Transverse colon (tissue), 4 donors: ENCODE measurements at places on chromosomes 12 and 14. TPM values are rescaled to one million over a fixed set of nuclear protein-coding genes. Genes with fewer than 3 reads are reported as not detected.

The SERPINA9 gene
- total RNA-seq: not detected

The TMEM233 gene
- not detected for total RNA-seq

The CD27 gene
- total RNA-seq: 1.1 TPM

The GABARAPL1 gene
- total RNA-seq: 56.1 TPM

The LGALS3 gene
- 1,748 TPM for total RNA-seq

- no peak for DNase-seq
These were observed 41.8 kb upstream of the KCNK13 start for GRCh38 chr14:90019824-90020523.

DNA sequence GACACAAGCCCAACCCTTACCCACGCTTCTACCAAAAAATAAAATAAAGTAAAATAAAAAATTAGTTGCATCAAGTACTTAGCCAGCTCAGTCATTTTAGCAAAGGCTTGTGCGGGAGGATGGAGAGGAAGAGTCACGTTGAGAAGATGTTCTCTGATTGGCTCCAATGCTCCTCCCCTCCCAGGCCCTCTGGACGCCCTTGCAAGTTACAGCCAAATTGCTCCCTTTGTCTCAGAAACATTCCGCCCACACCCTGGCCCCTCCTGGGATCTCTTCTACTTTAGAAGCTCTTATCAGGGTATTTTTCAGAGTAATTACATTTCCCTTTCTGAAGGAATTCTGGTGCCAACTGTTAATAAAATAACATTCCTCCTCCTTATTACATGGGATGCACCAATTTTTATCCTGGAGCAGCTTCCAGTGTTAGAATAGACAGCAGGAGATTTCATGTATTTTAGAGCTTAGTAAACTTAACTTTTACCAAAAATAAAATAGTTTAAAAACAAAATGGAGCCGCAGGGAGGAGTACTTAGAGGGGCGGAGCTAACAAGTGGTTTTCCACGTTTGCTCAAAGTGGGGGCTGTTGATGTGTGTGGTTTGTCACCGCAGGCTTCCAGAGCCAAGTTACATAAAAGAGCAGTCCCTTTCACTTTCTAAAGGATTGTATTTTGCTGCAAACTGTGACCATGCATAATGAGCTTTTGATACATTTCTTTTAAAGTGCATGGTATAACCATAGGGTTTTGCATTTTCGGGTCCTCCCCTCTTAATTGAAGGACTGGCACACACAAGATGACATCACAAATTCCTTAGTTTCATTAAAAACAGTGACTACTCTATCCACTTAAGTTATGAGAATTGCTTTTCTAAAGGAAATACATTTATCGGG lies 71.7 kb upstream of the RAP1B start:
- DNase-seq: peak; percentile 24

DNA sequence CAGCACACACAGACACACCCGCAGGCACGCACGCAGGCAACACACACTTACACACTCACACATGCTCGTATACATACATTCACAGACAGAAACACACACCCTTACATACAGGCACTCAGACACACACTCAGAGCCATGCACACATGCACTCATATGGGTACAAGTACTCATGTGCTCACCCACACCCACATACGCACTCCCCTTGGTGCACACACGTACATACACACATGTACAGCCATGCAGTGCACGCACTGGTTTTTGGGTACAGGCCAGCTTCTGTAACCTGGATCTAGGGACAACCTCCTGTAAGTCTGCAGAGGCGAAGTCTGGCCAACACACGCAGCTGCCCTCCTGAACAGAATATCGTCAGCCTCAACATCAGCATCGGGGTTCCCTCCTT lies 221.3 kb upstream of the RTL1 start:
- no peak for DNase-seq

DNA sequence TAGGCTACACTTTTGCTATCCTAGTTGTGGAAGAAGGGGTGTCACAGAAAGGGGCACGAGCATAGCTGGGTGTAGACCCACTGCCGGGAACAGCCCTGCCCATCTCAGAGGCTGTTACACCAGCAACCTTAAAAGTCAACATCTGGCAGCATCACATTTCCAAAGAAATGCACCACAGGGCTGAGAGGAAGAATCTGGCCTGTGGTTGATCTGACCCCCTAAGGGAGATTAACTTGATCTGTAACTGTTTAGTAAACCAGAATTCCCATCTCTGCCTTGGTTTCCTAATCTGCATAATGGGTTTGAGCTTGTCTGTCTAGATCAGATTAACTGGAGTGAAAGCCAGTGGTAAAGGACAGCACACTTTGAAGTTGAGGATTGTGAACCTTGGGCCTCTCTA lies 1.3 kb downstream of the LRP1-AS start:
- no peak for DNase-seq

DNA sequence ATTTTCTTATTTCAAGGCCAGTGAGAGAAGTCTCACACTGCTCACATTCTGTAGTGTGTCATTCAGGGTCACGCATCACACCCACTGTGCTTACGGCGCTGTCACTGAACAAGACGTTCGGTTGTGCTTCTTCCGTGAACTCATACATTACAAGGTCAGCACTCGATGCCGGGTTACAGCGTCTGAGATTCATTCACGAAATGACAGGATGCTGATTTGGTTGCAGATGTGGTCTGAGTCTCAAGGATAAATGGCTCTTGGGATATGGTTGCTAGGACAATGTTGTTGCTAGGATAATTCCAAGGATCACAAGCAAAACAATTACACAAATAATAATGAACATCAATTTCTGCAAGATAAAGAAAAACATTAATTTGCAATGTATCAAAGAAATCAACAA lies 47.4 kb downstream of the STX2 start:
- no peak for DNase-seq

GRCh38 chr12:52601671-52602070 lies 408 bp upstream of the KRT72 start:
- no peak for DNase-seq

DNA sequence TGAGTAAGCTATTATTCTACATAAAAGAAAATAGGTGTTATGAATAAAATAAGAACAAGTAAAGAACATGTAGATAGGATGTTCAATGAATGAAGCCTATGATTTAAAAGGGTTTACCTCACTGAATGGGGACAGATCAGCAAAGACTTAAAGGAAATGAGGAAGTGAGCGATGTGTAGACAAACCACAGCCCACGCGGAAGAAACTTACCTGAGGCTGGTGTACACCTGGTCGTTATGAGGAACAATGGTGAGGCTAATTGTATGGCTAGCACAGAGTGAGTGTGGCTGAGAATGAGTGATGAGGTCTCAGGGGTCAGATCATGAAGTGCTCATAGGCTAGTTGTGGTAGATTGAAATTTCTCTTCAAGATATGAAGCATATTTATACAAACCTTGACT lies 221.7 kb downstream of the ALG10B start:
- DNase-seq: no peak

- no peak for DNase-seq
These were observed 6.7 kb downstream of the RAB15 start for GRCh38 chr14:64965356-64966000.

- DNase-seq: peak; percentile 58
These were observed 237.6 kb downstream of the SLC41A2 start for GRCh38 chr12:104720339-104721038.

DNA sequence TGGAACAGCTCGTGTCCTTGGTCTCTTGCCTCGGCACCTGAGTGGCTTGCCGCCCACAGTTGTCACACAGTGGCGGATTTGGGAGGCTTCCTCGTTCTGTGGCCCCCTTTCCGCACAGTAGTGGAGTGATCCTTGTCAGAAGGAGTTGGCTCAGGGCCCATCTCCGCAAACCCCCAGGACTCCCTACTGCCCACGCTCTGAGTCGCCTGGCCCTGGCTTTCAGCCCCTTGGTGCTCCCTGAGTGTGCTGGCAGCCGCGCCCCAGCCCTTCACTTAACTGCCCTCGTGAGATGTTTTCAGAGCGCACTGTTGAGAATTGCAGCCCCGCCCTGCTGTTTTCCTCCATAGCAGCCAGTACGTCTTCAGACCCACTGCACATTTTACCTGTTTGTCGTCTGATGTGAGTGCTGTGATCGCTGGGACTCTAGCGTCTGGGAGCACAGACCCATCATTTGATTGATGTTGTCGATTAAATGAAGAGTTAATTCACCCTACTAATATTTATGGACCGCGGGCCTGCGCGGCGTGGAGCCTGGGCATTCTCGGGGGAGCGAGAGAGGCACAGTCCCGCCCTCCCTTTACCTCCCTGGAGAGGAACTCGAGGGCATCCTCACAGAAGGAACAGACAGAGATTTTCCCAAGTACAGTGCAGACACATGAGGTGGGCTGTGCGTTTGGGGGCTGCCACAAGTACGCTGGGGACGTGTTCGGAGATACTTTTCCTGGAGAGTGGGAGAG lies 91.8 kb downstream of the DDX51 start:
- no peak for DNase-seq

- DNase-seq: no peak
These were observed 81.7 kb downstream of the CPNE8 start for GRCh38 chr12:38823738-38824137.
